ENCODE measurements at places on chromosomes 7 and 10. TPM values are rescaled to one million over a fixed set of nuclear protein-coding genes. Genes with fewer than 3 reads are reported as not detected.
A peak's percentile ranks its signal among the peaks of the same experiment; 100 is the strongest.

Gene C7orf33
- not detected for total RNA-seq

Gene CDH23
- total RNA-seq: under 0.01 TPM

Gene SFRP5
- total RNA-seq: not detected

DNA sequence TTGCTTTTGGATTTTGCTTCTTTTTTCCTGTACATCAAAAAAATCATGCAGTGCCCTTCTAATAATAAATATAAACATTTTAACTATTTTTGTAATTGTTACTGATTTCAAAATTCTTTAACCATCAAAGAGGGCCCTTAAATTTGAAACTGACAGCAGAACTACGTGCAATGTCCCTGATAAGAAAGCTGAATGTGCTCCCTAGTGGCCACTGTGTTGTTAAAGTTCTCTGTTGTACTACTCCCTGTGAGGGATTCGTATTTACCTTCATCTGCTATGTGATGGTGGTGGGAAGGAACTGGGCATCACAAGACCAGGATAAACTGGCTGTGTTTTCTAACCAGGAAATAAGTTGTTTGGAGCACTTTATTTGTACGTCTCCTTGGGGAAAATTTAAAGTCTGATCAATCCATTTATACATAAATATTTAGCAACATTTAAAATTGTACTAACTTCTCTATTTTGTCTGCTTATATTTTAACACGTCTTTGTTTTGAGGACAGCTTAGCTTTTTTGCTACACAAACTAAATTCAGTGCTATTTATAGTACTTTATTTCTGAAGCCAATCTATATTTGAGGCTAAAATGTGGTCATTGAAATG, 322.4 kb downstream of the HGF start:
- peak; percentile 68 for DNase-seq

Gene FFAR4
- total RNA-seq: not detected

GRCh38 chr7:76318488-76319353, 16.2 kb downstream of the HSPB1 start:
- DNase-seq: peak; percentile 91

DNA sequence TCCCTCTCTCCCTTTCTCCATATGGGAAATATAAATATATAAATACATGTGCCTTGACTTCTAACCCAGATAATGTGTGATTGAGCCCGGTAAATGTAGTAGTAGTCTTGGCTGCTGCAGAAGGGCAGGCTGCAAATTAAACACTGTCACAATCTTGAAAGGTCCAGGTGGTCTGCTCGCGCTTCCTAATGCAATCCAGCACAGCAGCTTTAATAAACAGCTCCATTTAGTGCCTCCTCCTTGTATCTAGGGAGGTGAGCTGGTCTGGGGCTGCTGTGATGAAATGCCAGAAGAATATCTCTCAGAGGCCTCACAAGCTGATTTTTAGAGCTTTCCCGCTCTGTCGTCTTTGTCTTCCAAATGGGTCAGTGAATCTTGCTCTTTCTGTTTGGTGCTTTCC, 782 bp downstream of the POU6F2 start:
- no peak for DNase-seq

DNA sequence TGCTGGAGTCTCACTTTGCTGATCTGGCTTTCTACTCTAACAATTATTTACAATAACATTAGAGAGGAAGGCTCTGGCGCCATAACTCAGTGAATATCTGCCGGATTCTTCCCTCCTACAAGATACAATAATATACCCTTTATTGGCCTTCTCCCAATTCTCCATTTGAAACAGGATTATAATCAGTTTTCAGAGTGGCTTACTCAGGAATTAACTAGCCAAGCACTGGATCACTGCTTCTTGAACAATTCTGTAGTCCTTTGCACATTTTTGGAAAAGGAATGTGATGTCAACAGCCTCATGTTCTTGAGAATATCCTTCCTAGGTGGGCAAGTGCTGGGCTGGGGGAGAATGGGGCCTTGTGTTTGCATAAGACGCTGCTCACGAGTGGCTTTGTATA, 125.9 kb downstream of the HIPK2 start:
- DNase-seq: no peak

Gene C10orf67
- total RNA-seq: under 0.01 TPM

DNA sequence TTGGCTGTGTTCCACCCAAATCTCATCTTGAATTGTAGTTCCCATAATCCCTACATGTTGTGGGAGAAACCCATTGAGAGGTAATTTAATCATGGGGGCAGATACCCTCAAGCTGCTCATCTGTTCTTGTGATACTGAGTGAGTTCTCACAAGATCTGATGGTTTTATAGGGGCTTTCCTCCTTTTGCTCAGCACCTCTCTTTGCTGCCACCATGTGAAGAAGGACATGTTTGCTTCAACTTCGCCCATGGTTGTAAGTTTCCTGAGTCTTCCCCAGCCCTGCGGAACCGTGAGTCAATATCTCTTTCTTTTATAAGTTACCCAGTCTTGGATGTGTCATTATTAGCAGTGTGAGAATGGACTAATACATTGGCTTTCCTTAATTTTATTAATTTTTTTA, 527.8 kb downstream of the MDFIC start:
- DNase-seq: no peak

GRCh38 chr7:36127075-36127740, 25.8 kb upstream of the EEPD1 start:
- DNase-seq: peak; percentile 35

Gene PNLIPRP3
- total RNA-seq: not detected

- DNase-seq: no peak
These were observed 21.7 kb downstream of the DDIT4 start for GRCh38 chr10:72295330-72295910.

Gene NUTM2E
- under 0.01 TPM for total RNA-seq

DNA sequence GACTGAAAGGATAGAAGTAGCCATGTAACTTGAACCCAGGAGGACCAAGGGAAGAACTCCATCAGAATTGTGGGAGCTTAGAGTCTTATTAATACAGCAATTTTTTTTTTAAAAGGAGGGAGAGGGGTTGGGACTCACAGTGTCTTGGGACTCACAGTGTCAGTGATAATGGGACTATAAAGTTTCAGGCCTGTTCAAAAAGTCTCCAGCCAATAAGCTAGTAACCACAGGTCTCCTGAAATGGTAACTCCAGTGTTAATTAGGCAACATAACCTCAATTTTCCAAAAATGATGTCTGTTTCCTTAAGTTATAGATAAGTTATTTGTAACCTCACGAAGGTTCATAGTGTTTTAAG, 2.4 kb upstream of the HNRNPH3 start:
- no peak for DNase-seq

DNA sequence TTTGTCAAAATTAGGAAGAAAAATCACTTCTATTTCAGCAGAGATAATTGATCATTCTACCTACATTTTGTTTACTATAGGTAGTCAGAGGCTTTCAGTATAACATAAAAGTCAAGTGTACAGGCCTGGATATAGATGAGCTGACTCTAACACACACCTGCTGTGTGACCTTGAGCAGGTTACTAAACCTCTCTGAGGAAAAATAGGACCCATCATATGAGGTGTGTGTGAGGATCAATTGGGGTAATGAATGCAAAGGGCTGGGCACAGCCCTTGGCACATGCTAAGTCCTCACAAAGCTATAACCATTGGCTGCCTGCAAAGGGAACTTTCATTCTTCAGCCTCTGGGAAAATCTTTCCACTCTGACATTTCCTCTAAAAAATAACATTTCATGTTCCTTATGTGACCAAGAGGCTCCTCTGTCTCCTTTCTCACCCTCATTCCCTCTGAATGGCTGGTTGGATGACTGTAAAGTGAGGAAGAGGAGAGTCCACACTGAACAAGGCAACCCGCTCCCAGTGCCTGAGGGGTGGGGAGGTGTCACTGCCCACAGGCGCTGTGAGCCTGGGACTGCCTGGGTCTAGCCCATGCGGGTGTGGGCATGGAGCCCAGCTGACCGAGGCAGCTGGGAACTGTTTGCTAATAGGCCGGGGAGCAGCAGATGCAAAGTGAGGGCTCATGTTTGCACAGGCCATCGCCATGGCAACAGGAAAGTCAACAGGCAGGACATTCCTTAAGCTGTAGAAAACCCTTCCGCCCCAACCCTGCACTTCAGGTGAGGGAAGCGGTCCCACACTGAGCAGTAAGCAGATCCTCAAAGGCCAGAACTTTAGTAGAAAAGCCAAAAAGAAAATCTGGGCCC, 36.8 kb downstream of the MYOF start:
- peak; percentile 98 for DNase-seq

DNA sequence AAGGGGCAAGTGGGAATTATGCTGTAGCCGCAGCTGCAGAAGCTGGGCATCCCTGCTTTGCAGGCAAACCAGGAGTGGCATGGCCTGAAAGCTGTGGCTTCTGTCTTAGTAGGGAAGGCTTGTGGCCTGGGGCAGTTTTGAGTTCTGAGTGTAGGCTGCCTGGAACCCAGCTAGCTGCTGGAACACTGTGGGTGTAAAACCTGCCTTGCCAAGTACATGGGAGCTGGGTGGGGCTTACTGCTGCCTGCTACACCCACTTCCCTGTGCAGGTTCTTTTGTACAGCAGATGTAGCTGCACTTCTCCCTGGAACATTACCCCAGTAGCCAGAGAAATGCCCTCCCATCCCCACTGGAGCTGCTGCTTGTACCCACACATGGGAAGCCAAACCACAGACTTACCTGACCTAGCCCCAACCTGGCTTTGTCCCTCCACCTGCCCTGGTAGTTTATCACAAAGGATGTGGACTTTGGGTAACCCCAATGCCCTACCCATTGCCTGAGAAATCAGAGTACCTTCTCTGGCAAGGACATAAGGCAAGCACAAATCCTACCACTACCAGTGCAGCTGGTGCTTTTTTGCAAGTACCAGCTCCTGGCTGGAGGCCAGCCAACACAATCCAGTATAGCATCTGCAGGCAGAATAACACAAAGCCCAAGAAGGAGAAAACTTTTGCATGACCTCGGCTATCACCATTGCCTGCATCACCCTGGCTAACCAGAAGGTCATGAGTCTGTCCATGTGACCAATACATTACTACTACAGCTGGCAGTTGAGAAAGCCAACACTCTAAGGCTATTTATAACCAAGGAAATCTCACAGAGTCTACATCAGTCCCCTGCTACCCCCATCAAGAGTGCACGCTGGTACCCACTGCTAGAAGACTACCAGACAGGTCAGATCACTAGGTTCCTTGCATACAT, 26.5 kb upstream of the PPP1R3A start:
- no peak for DNase-seq

GRCh38 chr7:47582764-47583738, 1.1 kb upstream of the TNS3 start:
- no peak for DNase-seq

GRCh38 chr10:31341552-31341951, 22.5 kb downstream of the ZEB1 start:
- no peak for DNase-seq

- no peak for DNase-seq
These were observed 88.7 kb upstream of the PDGFA start for GRCh38 chr7:608361-608760.

DNA sequence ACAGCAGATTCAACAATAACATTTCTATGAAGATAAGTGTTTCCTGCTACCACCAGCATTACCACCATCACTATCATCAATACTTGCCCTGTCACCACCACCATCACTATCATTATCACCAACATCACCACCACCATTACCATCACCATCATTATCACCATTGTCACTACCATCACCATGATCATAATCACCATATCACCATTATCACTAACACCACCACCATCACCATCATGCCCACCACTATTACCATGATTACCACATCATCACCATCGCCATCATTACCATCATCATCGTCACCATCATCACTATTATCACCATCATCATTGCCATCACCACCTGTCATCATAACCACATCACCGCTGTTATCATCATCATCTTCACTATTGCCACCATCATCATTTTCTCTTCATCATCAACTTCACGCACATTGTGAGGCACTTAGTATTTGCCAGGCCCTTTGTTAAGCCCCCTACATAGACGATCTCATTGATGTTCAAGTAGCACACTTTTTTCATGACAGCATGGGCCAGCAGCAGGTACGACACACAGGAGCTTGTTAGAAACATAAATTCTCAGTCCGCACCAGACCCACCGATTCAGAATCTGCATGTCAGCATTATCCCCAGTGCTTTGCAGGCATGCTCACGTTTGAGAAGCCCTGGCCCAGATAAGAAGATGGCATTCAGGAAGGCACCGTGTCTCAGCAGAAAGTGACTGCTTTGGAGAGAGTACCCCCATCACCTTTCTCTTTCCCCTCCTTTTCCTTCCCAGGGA, 161.1 kb downstream of the ADAM12 start:
- DNase-seq: no peak

Gene PRDX3
- 120 TPM for total RNA-seq

Gene HOXA9
- 17.1 TPM for total RNA-seq

DNA sequence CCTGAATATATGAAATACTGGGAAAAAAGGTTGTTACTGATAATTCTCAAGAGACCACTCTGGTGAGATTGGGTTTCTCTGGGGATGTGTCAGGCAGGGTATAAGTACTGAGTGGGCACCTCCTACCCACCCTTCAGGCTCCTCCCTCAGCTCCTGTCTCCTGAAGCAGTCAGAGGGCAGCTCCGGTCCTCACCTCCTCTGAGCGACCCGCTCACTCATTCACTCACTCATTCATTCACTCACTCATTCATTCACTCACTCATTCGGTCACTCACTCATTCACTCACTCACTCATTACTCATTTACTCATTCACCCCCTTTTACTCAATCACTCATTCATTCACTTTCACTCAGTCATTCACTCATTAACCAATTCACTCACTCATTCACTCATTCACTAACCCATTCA, 6.9 kb upstream of the PFKP start:
- no peak for DNase-seq

- DNase-seq: no peak
These were observed 60.8 kb downstream of the RAB18 start for GRCh38 chr10:27564880-27565279.

DNA sequence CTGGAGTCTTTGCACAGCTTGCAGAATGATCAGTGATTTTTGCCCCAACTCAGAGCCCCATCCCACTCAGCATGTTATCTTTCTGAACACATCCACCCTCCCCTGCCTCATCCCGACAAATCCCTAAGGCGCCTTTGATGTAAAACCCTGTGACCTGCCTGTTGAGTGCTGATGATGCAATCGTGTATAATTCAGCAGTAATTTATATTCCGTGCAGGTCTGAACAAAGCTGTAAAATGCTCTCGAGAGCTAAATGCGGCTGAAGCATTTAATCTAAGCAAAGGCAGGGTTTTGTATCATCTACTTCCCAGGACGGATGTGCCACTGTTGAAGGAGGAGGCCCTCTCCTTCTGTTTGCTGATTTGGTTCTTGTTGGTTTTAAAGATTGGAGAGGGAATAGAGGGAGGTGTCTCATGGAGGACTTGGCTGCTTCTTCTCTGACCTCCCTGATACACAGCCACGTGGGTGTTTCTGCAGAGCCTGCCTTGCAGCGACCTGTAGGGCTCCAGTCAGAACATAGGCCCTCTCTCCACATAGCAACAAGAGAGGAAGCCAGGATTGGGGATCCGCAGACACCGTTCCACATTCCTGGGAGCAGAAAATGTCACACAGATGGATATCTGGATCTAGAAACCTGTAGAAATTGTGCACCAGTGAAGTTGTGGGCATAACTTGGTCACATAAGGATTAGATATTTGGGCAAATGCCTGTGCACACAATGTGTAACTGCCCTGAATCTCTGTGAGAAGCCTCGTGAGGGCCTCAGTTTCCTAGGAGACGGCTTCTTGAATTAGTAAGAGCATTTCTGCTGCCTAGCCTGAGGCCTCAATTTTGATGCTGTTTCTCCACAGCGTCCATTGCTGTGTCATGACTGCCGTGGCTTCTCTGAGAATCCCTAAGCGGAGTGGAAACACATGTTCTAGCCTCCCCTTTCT, 90.2 kb upstream of the AGK start:
- peak; percentile 4 for DNase-seq

Gene STEAP1
- total RNA-seq: 21.6 TPM

- DNase-seq: peak; percentile 34
These were observed 202.1 kb downstream of the PRPF18 start for GRCh38 chr10:13788711-13789447.

GRCh38 chr10:3889961-3890522, 105.0 kb upstream of the KLF6 start:
- peak; percentile 72 for DNase-seq
